Mucosa of gallbladder (tissue), 1 donor: ENCODE measurements at places on chromosomes 6 and 20.

DNA sequence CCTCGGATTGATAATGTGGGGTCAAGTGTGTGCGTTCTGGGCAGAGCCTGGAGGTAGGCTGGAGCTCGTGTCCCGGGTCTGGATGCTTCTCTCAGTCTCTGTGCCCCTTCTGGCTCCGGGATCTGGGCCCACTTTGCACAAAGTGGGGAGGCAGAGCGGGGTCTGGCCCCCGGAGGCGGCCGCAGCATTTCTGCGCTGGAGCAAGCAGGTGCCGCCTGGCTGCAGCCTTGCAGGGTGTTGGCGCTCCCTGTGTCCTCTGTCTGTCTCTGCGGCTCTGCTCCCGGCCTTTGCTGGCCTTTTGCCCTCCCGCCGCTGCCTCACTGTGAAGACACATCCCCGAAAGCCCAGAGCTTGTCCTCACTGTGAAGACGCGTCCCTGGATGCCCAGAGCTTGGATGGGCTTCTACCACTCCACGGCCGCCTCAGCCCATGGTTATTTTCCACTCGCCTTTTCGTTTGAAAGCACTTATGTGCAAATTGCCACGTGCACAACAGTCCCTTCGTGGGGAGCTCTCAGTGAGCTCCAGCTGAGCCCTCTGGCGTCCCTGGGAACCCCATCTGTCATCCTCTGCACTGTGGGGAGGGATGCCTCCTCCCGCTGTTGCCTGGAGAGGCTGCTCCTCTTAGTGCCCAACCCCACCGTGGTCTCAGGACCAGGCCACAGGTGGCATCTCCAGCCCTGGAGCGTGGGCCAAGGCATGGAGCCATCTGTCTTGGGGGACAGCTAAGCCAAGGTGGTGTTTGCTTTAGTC is 17.4 kb downstream of the SLCO4A1 start:
- DNase-seq: no peak

GRCh38 chr20:63546256-63546955 is 1.1 kb downstream of the SRMS start:
- DNase-seq: no peak

- no peak for DNase-seq
Observed at GRCh38 chr6:38067263-38067980, 247.9 kb downstream of the ZFAND3 start.

GRCh38 chr6:101458336-101458735 is 64.8 kb downstream of the GRIK2 start:
- DNase-seq: no peak

GRCh38 chr6:17630511-17631073 is 30.5 kb downstream of the FAM8A1 start:
- no peak for DNase-seq

DNA sequence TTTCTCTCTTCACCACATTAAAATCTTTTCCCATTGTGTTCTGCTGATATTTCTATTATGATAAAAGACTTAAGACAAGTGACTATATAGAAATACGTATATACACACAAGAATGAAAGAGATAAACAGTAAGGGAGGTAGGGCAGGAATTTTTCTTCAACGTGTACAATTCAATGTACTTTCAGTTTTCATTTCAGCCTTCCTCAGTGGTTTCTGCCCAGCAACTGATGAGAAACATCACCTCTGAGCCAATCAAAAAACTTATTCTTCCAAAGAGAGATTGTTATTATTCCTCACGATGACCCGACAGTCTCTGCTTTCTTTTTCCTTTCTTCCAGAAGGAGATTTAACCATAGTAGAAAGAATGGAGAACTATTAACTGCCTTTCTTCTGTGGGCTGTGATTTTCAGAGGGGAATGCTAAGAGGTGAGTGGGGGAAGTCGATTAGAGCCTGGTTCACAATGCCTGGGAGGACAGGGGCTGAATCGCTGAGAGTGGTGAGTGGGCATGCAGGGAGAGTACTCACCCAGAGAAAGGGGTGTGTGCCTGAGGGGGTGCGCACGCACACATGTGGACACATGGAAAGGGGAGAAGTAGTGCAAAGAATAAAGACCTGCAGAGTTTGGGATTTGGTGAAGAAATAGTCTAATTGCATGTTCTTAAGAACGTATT is at the start of gene BTN3A1:
Gene BTN3A1 (plus strand): TSS at position 289 of the 672 bp plus-strand sequence. CDS start 3,289 bp downstream, outside the sequence.
- DNase-seq: peak; percentile 81

DNA sequence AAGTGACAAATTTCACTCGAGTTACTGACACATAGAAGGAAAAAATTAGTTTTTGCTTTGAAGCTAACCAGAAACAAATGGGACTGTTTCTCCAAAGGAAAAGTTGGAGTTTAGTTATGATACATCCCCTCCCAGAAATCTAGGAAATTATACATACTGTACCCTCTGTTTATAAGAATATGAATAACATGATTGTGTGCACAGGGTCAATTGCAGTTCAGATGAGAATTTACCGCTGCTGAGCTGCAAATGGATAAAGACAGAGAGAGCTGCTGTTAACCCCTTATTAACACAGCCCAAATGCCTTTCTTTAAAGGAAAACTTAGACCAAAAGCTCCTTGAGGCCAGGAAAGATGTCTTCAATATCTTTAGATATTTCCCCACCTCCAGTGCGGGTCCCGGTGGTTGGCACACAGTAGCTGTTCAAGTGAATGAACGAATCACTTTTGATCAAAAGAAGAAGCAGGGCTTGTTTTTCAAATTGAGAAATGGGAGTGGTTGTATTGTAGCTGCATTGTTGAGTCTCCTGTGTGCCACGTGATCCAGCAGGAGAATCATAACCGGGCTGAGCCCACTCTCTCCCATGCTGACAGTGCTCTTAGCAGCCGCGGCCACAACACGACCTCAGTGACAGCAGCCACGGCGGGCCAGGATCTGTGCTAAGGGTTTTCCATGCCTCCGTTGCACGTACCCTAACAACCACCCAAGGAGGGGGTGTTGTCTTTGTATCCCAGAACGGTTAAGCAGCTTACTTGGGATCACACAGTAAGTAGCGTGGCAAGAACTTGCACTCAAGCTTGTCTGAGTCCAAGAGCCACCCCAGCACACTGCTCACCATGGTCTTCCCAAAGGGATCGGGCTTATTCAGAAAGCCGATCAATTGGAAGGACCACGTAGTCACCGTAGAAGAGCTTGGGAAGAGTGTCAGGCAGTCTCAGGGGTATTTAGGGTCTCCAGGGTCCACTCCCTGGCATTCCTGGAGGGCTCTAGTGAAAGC is 53.5 kb upstream of the BMP6 start:
- DNase-seq: no peak

GRCh38 chr6:126302191-126302590 is 37.7 kb upstream of the CENPW start:
- no peak for DNase-seq

GRCh38 chr6:14559746-14560536 is 442.4 kb downstream of the CD83 start:
- DNase-seq: peak; percentile 15

DNA sequence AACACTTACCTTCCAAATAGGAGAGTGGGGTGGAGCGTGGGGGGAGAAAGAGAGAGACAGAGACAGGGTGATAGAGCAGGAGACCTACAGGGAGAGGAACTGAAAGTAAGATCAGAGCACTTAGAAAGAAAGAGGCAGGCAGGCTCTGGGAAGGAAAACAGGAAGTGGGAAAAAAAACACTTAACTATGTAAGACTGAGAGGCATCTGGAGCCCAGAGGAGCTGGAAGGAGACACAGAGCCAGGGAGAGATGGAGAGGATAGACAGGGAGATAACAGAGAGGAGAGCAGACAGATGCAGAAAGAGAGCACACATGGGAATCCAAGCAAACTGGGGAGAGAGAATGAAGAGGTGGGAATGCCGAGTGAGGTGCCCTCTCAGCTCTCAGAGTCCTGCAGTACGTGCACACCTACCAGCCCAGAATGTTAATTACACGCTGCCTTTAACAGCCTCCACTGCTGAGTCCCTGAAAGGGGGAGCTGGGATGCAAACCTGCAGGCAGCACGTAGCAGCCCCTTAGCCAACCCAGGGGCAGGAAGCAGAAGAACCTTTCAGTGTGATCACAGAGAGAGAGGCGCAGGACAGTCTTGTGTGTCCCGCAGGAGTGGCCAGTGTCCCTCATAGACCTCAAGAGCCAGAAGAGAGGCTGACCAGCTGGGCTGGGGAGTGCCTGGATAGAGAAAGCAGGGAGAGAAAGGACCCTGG is 132.7 kb upstream of the LRFN2 start:
- DNase-seq: no peak

- no peak for DNase-seq
Observed at GRCh38 chr6:153539602-153540001, 408.5 kb upstream of the RGS17 start.

- no peak for DNase-seq
Observed at GRCh38 chr6:24802271-24803059, 3.7 kb upstream of the ARMH2 start.

GRCh38 chr6:105204331-105204730 is 24.5 kb upstream of the POPDC3 start:
- no peak for DNase-seq

- DNase-seq: no peak
Observed at GRCh38 chr6:74289884-74290283, 593.9 kb downstream of the CD109 start.

- no peak for DNase-seq
Observed at GRCh38 chr20:62805155-62805710, 598 bp downstream of the OGFR start.

GRCh38 chr6:109242925-109243324 is 139.3 kb downstream of the CD164 start:
- DNase-seq: no peak
